ENCODE measurements at places on chromosomes 13 and 19. TPM values are rescaled to one million over a fixed set of nuclear protein-coding genes. Genes with fewer than 3 reads are reported as not detected.

DNA sequence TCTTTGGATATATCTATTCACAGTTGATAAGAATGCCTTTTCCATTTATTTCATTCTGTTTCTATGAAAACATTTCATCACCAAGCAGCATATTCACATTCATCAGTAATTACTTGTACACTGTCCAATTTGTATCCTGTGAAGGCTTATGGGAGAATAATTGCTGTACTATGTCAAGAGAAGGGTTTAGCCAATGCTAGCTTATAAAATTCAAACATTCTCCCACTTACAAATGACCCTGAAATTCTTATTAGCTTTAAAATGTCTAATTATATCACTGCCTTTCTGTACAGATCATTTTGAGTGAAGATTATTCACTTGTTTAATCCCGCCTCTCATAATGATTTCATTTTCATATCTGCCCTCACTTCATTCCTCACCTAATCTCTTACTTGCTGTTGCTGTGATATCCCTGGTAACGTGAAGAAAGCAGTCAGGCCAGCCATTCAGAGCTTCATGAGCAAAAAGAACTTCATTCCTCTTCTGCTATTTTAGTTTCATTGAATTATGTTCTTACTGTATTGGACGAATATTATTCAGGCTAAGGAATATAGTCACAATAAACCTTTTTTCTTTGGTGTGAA, 778.7 kb downstream of the OLFM4 start:
- no peaks in the 10 kb centered on the region for H3K36me3 ChIP-seq
- H3K4me3 ChIP-seq = no peak overlapping the region
- no peak overlapping the region for H3K27ac ChIP-seq
- no peak for DNase-seq
- H3K27me3 ChIP-seq = no peaks in the 10 kb centered on the region
- no peaks in the 10 kb centered on the region for H3K4me1 ChIP-seq

- no peaks in the 10 kb centered on the region for H3K36me3 ChIP-seq
- no peak overlapping the region for H3K4me3 ChIP-seq
- peak; percentile 67 for DNase-seq
- no peak overlapping the region for H3K27ac ChIP-seq
Observed at GRCh38 chr13:30715837-30716236, 19.5 kb upstream of the ALOX5AP start.

DNA sequence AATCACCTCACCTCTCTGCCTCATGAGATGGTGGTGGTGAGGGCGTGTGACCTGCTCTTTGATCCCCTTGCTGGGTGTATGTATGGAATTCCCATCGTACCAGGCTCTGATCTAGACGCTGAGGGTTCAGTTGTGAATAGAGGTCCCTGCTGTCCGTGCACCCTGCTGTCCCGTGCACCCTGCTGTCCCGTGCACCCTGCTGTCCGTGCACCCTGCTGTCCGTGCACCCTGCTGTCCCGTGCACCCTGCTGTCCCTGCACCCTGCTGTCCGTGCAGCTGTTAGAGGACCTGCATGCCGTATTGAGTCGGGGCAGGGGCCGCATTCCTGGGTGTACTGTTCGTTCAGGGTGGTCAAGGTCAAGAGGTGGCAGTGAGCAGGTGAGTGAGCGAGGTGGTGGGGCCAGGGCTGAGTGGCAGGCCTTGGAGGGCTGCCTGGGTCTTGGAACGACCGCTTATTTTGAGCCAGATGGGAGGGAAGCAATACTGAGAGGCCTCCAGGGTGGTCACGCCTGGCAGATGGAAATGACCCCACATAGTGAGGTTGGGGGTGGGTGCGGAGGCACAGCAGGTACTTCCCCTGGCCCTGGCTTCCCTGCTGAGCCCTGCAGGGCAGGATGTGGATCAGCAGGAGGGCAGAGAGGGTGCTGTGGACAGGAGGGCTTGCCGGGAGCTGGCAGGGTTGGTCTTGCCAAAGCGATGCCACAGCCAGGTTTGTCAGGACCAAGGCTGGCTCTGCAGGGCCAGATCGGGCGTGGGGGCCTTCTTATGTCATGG, 4.6 kb upstream of the EPN1 start:
- no peaks in the 10 kb centered on the region for H3K4me1 ChIP-seq
- H3K27ac ChIP-seq = no peak overlapping the region
- DNase-seq = no peak
- no peaks in the 10 kb centered on the region for H3K36me3 ChIP-seq
- H3K4me3 ChIP-seq = no peak overlapping the region

Gene CABP5
- not detected for total RNA-seq

Data from adrenal gland (tissue), 19 donors.